Activated naive CD8-positive, alpha-beta T cell treated with anti-CD3 and anti-CD28 coated beads for 36 hours (primary cell): ENCODE measurements at places on chromosomes 16 and 17.

GRCh38 chr16:11681976-11682654 lies 13.9 kb downstream of the SNN start:
- no peak for DNase-seq

DNA sequence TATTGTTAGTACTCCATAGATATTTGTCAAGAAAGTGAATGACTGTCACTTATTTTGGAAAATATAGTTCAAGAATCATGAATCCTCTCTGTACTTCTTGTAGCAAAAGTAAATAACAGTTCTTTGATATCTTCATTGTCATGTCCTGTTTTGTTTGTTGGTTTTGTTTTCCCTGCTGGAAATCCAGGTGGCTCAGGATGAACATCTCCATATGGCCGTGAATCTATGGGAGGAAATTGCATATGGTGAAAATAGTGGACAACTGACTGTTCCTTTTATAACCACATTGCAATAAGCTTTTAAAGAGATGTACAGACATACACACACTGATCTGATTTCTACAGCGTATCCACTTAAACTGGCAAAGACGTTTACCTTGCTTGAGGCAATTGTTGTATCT lies 637.0 kb upstream of the RBFOX1 start:
- no peak for DNase-seq

- DNase-seq = no peak
These were observed 19.0 kb downstream of the MEAK7 start for GRCh38 chr16:84485255-84486010.

GRCh38 chr17:19381361-19381740 lies 3.1 kb downstream of the MAPK7 start:
- DNase-seq = no peak

GRCh38 chr17:81420769-81421462 lies 25.7 kb downstream of the BAHCC1 start:
- DNase-seq = no peak

GRCh38 chr17:40618754-40619625 lies 28.6 kb downstream of the SMARCE1 start:
- DNase-seq = no peak

- DNase-seq = no peak
These were observed 1230.3 kb upstream of the GOT2 start for GRCh38 chr16:59964232-59964924.

GRCh38 chr16:21167929-21168602 lies 9.6 kb downstream of the LDAF1 start:
- no peak for DNase-seq

DNA sequence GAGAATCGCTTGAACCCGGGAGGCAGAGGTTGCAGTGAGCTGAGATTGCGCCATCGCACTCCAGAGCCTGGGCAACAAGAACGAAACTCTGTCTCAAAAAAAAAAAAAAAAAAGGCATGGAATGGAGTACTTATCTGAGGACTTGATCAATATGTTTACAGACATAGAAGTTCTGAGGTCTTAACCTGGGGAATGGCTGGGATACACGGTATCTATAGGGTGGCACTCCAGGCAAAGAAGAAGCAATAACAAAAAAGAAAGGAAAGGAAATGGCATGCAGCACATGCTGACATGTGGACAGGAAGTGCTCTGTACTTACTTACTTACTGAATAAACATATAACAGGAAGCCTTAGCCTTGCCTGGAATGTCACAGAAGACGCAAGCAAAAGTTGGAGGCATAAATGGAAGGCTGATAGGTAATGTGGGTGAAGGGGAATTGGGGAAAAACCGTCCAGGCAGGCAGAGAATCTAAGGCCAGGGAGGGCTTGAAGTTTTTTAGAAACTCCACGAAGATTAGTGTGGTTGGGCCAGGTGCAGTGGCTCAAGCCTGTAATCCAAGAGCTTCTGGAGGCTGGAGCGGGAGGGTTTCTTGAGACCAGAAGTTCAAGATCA lies 10.1 kb upstream of the SPOP start:
- DNase-seq = peak; percentile 14
